ENCODE measurements at places on chromosomes 4 and X.

DNA sequence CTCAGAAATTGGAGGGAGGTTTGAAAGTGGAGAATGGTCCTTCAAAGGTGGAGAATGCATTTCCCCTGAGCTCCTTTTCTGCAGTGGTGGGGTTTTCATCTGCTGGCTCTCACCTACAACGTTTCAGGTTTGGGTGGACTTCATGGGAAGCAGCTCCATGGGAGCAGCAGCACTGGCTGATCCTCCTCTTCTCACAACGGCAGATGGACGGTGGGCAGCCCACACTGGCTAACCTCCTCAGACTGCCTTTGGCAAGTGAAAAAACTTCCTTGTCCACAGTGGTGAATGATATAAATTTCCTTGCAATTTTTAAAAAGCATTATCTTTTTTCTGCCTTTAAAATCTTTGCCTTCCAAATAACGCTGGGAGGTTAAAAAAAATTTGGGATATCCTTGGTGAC, 93.5 kb downstream of the ZNF827 start:
- no peak for DNase-seq

- no peak for DNase-seq
Measured at GRCh38 chrX:109347632-109348031, 134.3 kb downstream of the GUCY2F start.

- DNase-seq: no peak
Measured at GRCh38 chrX:53319614-53320542, 38.5 kb upstream of the IQSEC2 start.

- no peak for DNase-seq
Measured at GRCh38 chr4:151473521-151474097, 64.6 kb downstream of the FHIP1A start.

- no peak for DNase-seq
Measured at GRCh38 chr4:119774840-119775239, 146.2 kb upstream of the PDE5A start.

GRCh38 chr4:114964026-114964425, 149.4 kb downstream of the NDST4 start:
- no peak for DNase-seq

DNA sequence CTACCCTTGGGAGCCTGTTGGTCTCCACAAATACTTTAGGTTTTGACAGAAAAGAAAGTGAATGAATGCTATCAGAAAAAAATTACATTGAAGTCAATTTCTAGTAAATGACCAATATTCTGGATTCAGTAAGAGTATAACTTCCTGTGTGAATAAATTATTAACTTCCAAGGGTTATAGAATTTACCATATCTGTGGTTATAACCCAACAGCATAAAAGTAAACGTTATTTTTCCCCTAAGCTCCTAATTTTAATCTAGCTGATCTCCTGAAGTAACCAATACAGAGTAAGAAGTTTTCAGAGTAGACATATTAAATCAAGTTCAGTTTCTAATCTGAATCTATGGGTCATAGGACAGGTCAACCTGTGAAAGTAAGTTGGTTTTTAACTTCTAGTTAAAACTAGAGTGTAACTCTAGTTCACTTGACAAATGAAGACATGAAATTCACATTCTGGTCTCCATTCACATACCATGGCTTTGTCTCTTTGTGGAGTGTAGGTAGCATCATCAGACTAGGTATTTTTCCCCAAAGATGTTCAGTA, 22.8 kb downstream of the DTHD1 start:
- DNase-seq: no peak

- DNase-seq: no peak
Measured at GRCh38 chr4:135239964-135240363, 1038.4 kb upstream of the PABPC4L start.

DNA sequence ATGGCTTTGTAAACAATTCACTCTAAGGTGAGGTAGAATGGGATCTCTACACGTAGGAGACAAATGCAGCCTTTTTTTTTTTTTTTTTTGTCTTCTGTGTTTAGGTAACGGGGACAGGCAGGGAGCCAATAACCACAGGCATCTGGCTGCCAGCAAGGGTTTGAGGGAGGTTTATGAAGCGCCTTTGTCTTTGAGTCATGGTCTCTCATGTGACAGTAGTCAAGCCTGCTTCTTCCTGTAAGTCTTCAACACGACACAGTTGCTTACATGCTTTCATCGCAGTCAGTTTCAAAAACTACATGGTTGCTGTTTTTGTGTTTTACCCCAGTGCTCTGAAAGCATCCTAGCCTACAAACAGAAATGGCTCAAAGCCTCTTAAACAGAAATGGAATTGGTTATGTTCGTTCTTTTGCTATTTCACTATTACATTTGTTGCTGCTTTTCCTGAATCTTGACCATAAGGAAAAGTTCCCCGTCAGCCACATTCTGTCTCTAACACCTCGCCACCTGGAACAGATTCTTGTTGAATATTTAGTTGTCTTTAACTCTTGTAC, 127.8 kb upstream of the METTL14 start:
- no peak for DNase-seq

- DNase-seq: no peak
Measured at GRCh38 chr4:172996571-172997216, 171.9 kb upstream of the GALNT7 start.

DNA sequence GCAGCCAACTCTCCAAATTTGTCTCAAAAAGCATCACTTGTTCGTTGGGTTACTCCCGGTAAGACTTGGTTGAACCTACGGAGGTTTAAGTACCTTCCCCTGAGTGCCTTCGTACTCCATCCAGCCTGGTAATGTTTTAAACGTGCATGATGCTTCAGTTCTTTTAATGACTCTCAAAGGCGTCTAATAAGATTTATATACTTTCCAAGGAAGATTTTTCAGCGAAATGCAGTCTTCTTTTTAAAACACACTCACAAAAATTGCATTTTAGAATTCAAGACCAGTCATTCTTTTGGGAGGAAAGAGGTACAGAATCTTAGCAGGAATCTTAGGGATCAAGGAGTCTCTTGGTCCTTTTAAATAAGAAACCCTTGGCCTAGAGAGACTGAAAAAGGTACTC, 430 bp upstream of the TRPC3 start:
- no peak for DNase-seq

Measured in WERI-Rb-1 (cell line).